ENCODE measurements at places on chromosomes 13 and 19.

DNA sequence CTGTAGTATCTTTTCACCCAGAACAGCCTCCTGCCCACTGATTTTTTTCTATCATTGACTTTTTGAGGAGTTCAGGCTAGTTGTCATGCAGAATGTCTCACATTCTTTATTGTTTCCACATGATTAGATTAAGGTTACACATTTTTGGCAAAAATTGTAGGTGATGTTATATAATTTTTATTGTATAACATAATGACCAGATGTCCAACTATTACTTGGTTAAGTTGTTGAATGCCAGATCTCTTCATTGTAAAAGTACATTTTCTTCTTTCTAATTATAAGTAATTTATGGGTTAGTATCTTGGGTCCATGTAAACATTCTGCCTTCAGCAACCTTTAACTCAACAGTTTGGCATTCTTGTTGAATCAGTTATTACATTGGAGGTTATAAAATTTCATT is 138.4 kb downstream of the POSTN start:
- no peaks in the 10 kb centered on the region for H3K27me3 ChIP-seq
- H3K27ac ChIP-seq, result no peak overlapping the region
- H3K36me3 ChIP-seq, result no peaks in the 10 kb centered on the region
- no peak overlapping the region for H3K4me3 ChIP-seq
- H3K4me1 ChIP-seq, result no peaks in the 10 kb centered on the region

- no peak for DNase-seq
- no peak overlapping the region for H3K27ac ChIP-seq
- H3K27me3 ChIP-seq, result no peaks in the 10 kb centered on the region
- peaks cover 18% of the 10 kb centered on the region for H3K36me3 ChIP-seq
Measured at GRCh38 chr13:98475522-98475921, 101.4 kb downstream of the STK24 start.

DNA sequence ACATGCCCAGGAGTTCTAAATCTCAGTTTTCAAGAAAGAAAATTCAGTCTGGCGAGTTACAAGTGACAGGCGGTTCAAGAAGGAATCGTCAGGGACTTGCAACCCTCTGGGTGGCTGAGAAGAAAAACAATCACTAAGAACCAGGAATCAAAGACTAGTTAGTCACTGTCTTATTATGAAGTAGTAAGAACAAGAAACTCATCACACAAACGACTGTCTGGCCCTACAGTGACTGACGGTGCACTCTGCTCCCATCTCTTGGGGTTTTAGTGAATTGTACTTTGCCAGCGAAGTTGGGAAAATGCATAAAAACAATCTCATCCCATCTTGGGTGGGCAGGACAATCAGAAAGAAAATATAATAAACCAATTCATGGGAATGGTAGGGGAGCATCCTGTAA is 63.7 kb upstream of the SACS start:
- DNase-seq, result no peak
- H3K4me3 ChIP-seq, result no peak overlapping the region
- no peaks in the 10 kb centered on the region for H3K36me3 ChIP-seq

DNA sequence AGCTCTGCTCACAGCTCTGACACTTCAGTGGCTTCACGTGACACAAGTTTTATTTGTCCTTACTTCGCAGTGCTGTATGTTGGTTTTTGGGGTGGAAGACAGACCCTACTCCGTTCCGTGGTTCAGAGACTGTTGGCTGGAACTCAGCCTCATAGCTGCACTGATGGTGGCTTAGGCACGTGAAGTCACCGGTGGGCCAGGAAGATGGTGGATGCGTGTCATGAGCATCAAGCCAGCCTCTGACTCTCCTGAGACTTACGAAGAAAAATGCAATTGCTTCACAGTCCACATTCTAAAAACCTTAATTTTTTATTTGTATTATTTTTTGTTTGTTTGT is 161.4 kb upstream of the SOX1 start:
- no peaks in the 10 kb centered on the region for H3K36me3 ChIP-seq
- no peaks in the 10 kb centered on the region for H3K27me3 ChIP-seq
- no peak for DNase-seq
- no peak overlapping the region for H3K4me3 ChIP-seq
- H3K4me1 ChIP-seq, result no peaks in the 10 kb centered on the region

- H3K27me3 ChIP-seq, result no peaks in the 10 kb centered on the region
- peak overlapping the region; percentile 79 for H3K27ac ChIP-seq
- DNase-seq, result no peak
- H3K36me3 ChIP-seq, result peaks cover 36% of the 10 kb centered on the region
Measured at GRCh38 chr19:47226426-47227351, 4.3 kb downstream of the BBC3 start.

DNA sequence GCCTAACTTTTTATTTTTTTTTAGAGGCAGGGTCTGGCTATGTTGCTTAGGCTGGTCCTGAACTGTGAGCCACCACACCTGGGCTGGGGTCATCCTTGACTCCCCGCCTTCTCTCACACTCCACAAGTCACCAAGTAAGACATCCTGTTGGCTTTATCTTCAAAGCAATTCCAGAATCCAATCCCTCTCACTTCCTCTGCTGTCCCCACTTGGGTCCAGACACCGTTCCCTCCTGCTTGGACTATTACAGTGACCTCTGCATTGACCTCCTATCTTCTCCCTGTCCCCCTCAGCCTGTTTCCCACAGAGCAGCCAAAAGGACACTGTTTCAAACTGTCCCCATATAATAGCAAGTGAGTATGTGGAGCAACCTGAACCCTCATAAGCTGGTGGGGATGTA is 4.7 kb upstream of the GNG8 start:
- no peaks in the 10 kb centered on the region for H3K4me1 ChIP-seq
- peaks cover 1% of the 10 kb centered on the region for H3K36me3 ChIP-seq
- peaks cover 32% of the 10 kb centered on the region for H3K27me3 ChIP-seq
- no peak for DNase-seq
- H3K4me3 ChIP-seq, result peak overlapping the region; percentile 45

GRCh38 chr19:49224879-49225278 is 67.3 kb downstream of the TRPM4 start:
- no peak overlapping the region for H3K27ac ChIP-seq
- H3K4me3 ChIP-seq, result no peak overlapping the region
- peaks cover 6% of the 10 kb centered on the region for H3K4me1 ChIP-seq

GRCh38 chr19:49338023-49338677 is 2.9 kb downstream of the CD37 start:
- H3K27ac ChIP-seq, result peak overlapping the region; percentile 68
- DNase-seq, result no peak
- peaks cover 78% of the 10 kb centered on the region for H3K4me1 ChIP-seq

DNA sequence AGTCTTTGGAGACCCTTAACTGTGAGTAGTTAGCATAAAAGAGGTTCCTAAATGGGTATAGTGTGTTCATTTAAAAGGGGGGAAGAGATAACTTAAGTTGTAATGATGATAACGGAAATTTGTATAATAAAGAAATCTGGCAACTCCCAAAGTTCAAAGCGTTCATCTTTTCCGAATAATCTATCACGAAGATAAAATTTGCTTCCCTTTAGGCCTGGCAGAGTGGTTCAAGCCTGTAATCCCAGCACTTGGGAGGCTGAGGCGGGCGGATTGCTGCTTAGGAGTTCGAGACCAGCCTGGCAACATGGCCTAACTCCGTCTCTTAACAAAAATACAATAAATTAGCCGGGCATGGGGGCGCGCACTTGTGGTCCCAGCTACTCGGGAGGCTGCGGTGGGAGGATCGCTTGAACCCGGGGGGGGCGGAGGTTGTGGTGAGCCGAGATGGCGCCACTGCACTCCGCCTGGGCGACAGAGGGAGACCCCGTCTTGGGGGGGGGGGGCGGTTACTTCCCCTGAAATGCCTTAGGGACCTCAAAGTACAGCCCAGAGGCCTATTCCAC is 934 bp downstream of the N4BP2L2 start:
- H3K36me3 ChIP-seq, result peaks cover 35% of the 10 kb centered on the region
- peak overlapping the region; percentile 96 for H3K27ac ChIP-seq
- peak; percentile 13 for DNase-seq
- peak overlapping the region; percentile 99 for H3K4me3 ChIP-seq
- H3K4me1 ChIP-seq, result peaks cover 43% of the 10 kb centered on the region

DNA sequence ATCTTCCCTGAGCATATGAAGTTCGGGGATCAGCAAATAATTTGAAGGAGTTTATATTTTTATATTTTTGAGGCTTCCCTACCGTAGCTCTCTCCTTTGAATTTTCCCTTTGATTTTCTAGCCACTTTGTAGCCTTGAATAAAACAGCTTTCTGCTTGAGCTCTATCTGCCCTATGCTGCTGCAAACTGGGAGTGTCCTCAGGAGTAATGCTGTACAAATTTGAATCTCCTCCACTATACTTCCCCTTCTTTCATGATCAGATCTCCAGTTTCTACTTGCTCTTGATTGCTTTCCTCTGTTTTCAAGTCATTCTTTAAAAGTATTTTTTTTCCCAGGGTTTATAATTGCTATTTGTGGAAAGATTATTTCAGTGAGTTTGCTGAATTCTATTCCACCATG is 14.6 kb downstream of the PDS5B start:
- peaks cover 2% of the 10 kb centered on the region for H3K36me3 ChIP-seq
- H3K4me1 ChIP-seq, result peaks cover 57% of the 10 kb centered on the region
- H3K27ac ChIP-seq, result peak overlapping the region; percentile 15
